ENCODE measurements at places on chromosomes 3 and 15.

DNA sequence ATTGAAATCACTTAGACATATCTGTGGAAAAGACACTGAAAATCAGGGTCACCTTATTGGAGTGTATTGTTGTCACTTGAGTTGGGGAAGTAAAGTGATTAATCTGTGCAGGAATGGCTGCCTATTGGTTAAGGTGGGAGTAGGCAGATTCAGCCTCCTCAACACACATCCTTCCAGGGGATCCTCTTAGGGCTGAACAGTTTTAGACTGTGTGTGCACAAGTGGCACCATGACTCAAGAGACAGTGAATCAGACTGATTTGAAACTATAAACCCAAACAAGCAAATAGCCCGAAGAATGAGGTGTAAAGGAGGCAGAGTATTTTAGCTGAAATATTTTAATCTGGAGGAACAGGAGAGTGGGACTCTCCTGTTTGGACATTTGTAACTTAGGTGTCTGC, 4.9 kb downstream of the ABHD17C start:
- no peak for DNase-seq

DNA sequence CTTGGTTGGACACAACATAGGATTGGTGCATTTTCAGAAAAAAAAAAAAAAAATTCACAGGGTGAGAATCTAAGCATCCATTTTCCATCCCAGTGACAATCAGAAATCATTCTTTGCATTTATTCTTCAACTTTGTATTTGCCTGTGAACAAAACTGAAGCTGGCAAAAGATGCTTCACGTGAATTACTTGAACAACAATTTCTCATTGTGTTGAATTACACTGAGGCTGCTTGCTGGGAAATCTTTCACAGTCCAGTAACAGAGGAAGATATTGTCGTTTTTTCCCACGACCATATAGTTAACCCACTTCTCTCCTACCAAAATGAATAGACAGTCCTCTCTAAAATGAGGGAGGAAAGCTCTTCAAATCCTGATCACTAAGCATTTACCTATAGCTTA, 4.3 kb upstream of the SLCO3A1 start:
- no peak for DNase-seq

DNA sequence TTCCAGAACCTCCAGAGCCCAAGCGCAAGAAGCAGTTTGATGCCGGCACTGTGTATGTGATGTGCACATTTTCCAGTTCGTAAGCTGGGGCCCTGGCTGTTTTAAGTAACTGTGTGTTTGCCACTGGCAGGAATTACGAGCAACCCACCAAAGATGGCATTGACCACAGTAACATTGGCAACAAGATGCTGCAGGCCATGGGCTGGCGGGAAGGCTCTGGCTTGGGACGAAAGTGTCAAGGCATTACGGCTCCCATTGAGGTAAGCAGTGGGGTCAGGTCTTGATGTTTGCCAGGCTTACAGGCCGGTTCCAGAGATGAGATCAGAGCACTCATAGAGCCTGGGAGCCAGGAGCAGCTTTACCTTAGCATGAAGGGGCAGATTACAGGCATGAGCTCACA, 28.4 kb downstream of the RBM5 start:
- no peak for DNase-seq

DNA sequence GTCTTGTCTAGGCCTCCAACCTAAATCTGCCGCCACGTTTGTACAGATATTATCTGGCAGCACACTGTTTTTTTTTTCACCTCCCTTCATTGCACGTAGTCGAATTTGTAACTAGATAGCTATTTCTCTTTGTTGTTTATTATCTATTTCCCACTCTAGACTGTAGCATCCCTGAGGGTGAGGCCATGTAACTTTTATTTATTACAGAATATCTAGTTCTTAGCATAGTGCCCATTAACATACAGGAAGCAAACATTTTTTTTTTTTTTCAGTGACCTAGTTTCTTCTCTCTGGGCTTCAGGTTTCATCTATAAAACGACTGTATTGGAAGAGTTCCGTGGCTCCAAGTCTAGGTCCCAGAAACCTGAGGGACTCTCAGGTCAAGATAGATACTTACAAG, 354.3 kb downstream of the FGF12 start:
- no peak for DNase-seq

- DNase-seq: no peak
Observed at GRCh38 chr3:112965656-112966055, 9.2 kb downstream of the CD200R1 start.

- DNase-seq: no peak
Observed at GRCh38 chr3:52106951-52107611, 47.1 kb downstream of the POC1A start.

- DNase-seq: no peak
Observed at GRCh38 chr15:76795217-76795616, 109.9 kb downstream of the SCAPER start.

DNA sequence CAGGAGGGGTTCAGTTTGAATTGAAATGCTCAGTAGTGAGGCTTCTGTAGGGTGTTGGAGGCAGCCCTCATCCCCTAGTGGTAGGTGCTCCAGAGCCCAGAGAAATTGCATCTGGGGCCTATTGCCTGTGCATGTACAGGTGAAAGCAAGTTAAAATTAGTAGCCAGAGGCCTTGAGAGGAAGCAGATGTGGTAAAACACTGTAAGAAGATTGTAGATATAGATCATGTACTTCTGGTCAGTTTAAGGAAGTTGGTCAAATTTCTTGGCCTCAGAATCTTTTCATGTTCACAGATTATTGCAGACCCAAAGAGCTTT, 34.6 kb downstream of the IGSF10 start:
- DNase-seq: no peak

GRCh38 chr3:25046911-25047771, 380.9 kb upstream of the RARB start:
- DNase-seq: no peak

DNA sequence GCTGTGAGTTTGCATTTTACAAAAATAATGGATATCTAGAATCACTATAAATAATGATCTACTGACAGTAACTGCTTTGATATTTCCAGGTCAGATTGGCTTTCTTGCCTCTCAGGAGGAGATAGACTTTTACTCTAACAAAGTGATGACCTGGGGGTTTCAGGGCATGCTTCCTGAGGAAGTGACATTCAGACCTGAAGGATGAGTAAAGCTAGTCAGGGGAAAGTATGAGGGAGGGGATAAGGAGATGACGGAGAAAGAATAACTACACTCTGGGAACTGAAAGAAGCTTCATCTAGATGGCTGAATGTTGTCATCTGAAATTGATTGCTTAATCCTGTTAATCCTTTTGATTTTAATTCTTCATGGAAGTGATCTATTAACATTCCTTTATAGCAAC, 32.2 kb downstream of the ARMC8 start:
- no peak for DNase-seq

DNA sequence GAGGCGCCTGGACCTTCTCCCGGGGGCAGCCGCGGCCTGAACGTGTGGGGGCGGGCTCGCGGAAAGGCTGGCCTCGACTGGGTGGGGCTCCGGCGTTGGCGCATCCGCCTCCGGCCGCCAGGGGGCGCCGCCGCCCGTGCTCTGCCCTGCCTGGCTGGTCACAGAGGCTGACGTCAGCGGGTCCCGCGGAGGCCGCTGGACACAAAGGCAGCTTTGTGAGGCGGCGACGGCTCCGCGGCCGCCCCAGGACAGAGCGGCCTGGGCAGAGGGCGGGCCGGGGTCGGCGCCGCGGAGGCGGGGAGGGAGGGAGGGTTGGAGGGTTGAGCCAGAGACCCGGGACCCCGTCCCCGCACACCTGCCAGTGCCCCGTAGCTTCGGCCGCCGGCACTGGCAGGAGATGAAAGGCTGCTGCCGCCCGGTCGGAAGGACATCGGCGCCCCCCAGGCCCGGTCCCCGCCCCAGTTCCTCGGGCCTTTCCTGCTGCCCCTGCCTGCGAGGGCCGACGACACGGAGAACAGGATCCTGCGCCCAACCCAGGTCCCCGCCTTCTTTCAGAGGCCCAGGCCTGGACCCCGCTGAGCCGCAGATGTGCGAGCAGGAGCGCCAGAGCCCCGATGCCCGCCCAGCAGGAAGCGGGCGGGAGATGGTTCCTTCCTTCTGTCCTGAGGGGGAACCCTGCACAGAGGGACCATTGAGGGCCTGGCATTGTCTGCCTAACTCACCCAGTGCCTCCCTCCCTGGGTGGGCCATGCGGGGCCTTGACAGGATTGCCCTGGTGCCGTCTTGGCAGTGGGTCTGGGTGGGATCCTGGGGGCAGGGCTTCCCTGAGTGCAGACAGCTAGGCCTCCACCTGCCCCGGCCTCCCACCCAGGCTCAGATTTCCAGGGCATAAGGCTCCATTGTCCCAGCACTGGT, 8.7 kb upstream of the SEMA3B start:
- peak; percentile 78 for DNase-seq

GRCh38 chr15:52503788-52504496, 24.7 kb downstream of the MYO5A start:
- no peak for DNase-seq

- no peak for DNase-seq
Observed at GRCh38 chr3:99384596-99384995, 253.8 kb upstream of the COL8A1 start.

GRCh38 chr15:50676799-50677483, 9.7 kb downstream of the TRPM7 start:
- DNase-seq: no peak

DNA sequence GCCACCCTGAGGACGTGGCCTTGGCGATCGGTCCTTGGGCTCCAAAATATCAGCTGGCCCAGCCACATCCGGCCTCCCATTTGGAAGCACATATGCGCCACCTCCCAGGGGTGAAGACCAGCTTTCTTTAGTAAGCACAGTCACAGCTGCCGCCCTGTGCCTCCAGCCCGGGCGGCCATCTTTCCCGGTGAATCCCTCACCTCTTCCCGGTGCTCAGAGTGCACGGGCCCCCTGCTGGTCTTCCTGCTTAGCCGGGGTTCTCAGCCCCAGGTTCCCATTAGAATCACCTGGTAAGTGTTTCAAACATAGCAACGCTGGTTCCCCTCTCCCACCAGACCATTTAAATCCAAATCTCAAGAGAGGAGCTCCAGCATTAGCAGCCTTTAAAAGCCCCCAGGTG, 232.2 kb downstream of the VPS13C start:
- DNase-seq: no peak

DNA sequence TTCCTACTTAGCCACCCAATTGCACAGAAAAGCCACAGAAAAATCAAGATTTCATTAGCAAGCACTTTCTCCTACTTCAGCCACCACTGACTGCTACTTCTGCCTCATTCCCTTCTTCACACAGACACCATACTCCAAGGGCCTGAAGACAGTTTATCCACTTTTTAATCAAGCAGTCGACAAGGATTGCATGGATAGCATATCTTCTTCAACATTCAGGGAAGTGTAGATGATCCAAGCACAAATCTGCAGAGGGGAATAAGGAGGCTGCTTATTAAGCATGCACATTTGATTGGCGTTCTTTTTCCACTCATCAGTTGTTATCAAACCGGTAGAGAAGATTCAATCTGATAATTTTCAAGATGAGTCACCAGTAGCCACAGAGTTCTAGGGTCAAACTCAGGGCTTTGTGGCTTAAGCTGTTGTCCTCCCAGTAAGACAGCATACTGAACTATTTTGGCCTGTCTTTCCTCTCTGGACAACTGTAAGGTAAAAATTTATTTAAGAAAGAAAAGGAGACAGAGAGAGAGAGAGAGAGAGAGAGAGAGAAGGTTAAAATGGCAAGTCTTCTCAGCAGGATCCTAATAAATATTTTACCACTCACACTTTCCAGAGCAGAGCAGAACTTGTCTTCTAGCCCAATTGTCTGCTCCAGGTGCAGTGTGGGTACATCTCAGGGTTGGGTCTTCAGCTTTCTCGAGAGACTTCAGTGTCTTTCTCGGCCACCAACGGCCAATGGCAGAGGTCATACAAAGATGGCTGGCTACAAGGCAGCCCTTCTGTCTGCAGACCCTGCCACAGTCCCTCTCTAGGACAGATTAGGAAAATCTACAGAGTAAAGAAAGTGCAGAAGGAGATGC, 80.6 kb upstream of the BHLHE40 start:
- no peak for DNase-seq

DNA sequence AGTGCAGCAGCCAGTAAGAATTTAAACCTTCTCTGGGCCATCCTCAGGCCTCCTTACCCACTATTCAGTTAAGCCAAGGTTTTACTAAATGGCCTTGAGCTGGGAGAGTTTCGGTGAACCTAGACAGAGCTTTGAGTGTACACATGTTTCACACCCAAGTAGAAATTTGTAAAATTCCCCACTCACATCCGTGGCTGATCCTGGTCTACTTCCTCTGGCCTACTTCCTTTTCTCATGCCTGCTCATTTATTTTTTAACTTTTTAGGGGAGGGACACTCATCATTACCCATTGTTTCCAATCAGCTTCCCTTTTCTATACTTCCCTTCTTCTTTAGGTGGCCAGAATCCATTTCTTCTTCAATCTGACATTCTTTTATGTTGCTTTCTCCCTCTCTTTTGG, 7.6 kb downstream of the CX3CR1 start:
- DNase-seq: no peak

DNA sequence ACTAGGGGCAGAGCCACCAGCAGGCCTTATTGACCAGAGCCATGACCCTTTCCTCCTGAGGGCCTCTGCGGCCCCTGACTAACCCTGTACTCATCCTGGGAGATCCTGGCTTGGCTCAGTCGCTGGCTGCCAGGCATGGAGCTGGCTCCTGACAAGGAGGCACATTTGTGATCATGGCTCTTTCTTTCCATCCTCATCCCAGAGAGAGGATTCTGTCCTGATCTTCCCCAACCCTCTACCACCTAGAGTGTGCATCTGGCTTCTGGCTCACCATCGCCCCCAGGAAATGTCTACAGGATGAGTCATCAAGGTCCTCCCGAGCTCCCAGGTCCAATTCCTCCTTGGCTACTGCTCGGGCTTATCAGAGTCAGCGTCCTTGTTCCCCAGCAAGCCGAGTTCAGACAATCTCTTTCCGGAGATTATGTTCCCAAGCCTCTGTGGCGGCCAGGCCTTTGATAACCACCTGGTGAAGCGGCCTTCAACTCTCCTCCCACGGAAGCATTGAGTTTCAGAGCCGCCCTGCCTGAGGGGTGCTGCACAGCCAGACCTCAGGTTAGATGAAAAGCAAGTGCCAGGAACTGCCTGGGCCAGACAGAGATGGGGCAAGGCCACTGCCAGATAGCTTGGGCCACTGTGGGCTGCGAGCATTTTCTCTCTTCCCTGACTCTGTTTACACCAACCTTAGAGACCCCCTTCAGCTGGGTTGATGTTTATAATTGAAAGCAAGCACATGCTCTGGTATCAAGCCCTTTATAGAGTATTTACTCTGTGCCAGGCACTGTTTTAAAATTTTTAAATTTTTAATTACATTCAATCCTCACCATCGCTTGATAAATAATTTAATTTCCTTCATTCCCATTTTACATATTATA, 44.3 kb upstream of the MRPS22 start:
- DNase-seq: no peak

DNA sequence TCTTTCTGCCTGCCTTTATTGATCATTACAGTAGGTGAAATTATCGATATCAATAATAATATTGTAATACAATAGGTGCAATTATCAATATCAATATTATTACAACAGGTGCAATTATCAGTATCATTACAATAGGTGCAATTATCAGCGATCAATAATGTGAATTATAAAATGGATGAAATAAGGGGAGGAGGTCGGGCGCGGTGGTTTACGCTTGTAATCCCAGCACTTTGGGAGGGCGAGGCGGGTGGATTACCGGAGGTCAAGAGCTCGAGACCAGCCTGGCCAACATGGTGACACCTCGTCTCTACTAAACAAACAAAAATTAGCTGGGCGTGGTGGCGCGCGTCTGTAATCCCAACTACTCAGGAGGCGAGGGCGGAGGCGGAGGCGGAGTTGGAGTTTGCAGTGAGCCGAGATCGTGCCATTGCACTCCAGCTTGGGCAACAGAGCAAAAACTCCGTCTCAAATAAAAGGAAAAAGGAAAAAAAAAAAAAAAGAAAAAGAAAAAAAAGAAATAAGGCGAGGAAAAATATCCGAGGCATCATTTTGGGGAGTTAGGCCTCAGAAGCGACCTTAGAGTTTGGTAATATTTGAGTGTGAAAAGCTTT, 611 bp upstream of the BNIP2 start:
- peak; percentile 30 for DNase-seq

- no peak for DNase-seq
Observed at GRCh38 chr3:75254685-75255084, 409.4 kb upstream of the FRG2C start.
